ENCODE measurements at places on chromosomes 7 and 10.

DNA sequence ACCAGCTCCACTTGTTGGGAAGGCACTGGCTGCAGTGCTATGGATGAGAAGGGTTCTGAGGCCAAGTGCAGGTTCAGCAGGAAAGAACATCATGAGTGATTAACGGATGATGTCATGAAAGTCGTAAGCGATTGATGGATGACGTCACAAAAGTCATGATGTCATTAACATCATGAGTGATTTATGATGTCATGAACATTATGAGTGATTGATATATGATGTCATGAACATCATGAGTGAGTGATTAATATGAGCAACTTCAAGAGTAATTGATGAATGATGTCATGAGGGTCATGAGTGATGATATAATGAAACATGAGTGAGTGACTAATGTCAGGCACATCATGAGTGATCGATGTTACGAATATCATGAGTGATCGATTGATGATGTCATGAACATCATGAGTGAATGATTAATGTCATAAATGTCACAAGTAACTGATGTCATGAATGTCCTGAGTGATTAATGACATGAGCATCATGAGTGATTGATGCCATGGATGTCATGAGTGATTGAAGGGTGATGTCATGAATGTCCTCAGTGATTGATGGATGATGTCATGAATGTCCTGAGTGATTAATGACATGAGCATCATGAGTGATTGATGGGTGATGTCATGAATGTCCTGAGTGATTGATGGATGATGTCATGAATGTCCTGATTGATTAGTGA, 185.6 kb downstream of the PAXIP1 start:
- DNase-seq = no peak

DNA sequence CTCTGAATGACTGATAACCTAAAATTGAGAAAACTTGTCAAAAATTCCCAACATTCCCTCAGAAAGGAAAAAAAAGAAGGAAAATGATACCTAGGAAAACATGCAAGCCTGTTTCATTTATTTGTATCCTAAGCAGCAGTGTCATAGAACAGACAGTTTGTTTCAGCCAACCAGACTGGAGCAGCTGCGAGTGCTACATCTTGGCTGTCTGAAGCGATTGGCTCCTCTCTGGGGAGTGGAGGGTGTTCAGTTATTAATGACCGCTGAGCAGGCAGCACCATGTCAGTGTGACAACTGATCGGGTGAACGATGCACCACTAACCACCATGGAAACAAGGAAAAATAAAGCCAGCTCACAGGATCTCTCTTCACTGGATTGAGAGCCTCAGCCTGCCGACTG, at the start of gene LRRN3:
LRRN3 (plus strand) TSS at position 282 of the 400 bp plus-strand sequence. CDS start 31,646 bp downstream, outside the sequence.
- no peak for DNase-seq

GRCh38 chr7:132636581-132636980, 60.3 kb upstream of the PLXNA4 start:
- DNase-seq = no peak

GRCh38 chr7:77226357-77226839, 26.8 kb upstream of the FGL2 start:
- DNase-seq = no peak

DNA sequence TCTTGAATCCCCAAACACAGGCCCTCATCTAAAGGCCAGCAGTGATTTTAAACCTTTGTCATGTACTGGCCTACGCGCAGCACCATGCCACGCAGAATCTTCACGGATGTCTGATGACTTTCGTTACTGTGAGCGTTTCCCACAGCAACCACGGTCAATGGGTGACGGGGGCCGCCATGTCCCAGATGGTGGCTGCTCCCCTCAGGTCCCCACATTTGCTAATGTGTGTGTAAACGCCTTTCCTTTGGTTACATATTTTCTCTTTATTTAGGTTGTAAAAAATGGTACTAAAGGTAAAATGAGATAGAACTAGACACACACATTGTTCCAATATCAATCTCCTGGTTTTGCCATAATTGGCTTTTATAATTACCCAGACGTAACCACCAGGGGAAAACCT, 551.8 kb downstream of the DNAJB6 start:
- no peak for DNase-seq

GRCh38 chr10:11406746-11407145, 204.7 kb downstream of the USP6NL start:
- DNase-seq = no peak

DNA sequence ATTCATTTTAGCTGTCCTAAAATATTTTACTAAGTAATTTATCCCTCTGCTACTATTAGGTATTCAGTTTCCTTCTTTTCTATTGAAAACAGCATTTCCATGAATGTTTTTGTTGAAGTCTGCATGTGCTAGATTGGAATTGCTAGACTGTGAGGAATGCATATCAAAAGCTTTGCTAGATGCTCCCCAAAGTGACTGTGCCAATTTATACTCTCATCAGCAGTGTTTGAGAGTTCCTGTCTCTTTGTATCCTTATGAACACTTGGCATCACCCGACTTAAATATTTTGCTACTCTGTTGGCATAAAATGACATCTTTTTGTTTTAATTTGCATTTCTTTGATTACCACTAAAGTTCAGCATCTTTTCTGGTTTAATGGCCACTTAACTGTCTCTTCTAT, 45.0 kb upstream of the PRR15 start:
- DNase-seq = no peak

DNA sequence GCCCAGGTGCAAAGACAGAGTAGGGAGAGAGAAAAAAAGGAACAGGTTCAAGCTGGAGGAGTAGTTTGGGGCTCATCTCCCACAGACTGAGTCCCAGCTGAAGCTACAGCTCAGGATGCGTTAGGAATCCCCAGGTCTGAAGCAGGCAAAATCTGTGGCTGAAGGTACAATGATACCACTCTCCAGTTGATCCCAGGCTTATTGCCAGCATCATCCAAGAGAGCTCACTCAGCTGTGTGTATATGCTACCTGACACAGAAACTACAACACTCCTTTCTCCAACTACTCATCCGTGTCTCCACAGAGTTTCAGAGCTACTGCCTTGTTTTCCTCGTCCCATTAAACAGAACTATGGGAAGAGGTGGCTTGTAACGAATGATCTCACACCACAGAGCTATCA, 851.3 kb downstream of the GRID1 start:
- DNase-seq = no peak

DNA sequence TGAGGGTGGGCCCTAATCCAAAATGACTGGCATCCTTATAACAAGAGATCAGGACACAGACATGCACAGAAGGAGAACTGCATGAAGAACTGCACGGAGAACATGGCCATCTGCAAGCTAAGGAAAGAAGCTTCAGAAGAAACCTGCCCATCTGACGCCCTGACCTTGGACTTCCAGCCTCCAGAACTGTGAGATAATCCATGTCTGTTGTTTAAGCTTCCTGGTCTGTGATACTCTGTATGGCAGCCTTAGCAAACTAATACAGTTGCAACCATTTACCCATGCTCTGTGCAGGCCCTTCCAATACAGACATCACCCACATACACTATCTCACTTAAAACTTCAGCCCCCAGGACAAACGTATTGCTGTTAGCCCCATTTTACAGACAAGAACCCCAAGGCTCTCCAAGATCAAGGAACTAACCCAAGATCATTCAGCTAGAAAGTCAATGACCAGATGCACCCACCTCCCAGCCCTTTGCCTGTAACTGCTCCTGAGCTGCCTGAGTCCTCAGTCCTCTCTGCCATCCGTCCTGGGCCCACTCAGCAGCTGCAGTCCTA, 39.7 kb downstream of the DLG5 start:
- no peak for DNase-seq

DNA sequence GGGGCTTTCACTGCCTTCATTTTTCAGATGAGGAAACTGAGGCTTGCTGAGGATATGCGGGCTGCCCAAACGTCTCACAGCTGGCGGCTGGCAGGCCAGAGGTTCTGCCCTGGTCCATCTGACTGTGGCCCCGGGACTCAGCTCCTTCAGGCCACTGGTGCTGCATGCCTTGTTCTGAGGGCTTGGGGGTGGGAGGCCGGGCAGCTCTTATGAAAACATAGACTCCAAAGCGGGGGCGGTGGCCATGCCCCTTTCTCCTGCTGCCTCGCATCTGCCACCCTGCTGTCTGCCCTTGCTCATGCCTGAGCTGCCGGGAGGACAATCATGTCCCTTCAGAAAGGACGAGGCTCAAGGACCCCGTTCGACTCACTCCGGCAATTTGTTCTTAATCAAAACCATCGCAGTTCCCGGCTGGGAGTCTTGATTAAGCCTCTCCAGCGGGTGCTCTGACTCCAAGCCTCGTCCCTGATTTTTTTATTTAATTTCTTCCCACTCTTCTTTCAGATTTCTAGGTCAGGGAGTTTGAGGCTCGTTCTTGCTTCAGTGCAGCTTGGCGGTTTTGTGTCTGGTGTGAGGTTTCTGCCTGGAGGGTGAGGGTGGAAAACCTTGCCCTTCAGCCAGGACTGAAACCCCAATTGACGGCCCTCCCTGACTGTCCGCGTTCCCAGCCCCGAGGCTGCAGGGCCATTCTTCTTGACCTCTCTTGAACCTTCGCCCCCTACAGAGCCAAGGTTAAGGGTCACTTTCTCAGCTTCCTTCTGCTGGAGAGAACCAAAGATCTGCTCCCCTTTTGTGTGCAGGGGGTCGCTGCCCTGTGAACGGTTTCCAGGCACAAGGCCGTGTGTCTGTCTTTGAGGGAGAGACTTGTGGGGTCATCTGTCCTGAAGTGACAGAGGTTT, 120.8 kb downstream of the DNAJB6 start:
- DNase-seq = no peak

GRCh38 chr7:3673524-3673923, 372.5 kb downstream of the SDK1 start:
- no peak for DNase-seq

GRCh38 chr7:53947732-53948131, 594.4 kb upstream of the VSTM2A start:
- no peak for DNase-seq

DNA sequence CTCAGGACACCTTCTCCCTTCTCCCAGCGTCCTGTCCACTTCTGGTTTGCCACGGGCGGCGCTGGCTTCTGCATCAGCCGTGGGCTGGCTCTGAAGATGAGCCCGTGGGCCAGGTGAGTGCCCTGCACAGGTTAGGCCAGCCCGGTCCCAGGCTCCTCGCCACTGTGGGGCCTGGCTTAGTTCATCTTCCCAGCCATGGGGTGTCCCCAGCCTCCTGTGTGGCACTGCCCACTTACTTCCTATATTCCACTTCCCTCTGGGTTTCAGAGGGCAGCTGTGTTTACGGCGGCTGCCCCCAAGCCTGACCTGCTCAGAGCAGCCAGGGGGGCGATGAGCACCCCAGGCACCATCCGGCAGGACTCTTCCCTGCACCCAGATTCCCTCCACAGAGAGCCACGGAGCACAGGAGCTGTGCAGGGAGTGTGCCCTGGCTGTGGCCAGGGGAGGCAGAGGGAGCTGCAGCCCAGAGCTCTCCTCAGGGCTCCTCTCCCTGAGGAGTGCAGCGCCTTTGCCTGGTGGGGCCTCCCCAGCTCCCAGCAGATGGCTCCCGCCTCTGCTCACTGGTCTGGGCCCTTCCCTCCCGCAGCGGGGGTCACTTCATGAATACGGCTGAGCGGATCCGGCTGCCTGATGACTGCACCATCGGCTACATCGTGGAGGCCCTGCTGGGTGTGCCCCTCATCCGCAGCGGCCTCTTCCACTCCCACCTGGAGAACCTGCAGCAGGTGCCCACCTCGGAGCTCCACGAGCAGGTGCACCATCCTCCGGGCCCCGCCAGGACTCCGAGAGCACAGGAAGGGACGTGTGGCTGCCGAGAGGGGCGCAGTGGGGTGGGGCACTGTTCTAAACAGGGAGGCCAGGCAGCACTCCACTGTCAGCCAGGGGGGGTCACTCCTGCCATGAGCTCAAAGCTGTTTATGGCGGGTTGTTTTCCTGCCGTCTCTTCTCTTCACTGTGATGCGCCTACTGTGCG, 6.4 kb downstream of the LFNG start:
- no peak for DNase-seq

- DNase-seq = no peak
These were observed 32.2 kb downstream of the IQUB start for GRCh38 chr7:123502201-123502600.

GRCh38 chr10:15817409-15818046, 42.8 kb downstream of the MINDY3 start:
- DNase-seq = no peak

GRCh38 chr7:141534757-141535737, 16.2 kb upstream of the AGK start:
- no peak for DNase-seq

DNA sequence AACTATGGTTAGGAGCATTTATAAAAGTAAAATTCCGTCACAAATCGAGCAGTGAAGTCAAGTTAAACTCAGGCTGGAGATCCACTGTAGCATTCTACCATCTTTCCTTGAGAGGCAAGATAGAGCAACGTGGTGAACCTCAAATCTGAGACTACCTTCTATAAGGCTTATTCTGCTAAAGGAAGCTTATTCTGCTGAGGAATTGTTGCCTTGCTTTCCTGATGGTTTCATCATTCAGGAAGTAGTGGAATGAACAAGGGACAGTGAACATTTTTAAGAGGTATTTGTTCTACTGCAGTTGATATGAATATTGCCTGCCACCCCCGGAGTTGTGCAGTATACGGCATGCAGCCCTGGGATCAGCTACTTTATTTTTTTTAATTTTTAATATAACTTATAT, 170.8 kb downstream of the VPS50 start:
- DNase-seq = no peak

DNA sequence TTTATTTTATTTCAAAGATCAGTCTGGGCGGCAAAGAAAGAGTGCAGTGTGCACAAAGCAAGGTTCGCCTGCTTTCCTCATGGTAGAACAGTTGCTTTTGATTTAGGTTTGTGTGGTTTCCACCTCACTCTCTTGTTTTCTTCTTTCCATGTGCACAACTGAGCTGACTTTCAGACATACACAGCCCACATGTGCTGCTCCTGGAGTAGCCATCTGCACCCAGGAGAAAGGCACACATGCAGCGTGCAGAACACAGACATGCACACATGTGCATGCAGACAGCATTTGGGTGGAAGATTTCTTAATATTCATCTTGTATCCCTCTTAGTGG, 302.1 kb downstream of the FZD1 start:
- DNase-seq = no peak

DNA sequence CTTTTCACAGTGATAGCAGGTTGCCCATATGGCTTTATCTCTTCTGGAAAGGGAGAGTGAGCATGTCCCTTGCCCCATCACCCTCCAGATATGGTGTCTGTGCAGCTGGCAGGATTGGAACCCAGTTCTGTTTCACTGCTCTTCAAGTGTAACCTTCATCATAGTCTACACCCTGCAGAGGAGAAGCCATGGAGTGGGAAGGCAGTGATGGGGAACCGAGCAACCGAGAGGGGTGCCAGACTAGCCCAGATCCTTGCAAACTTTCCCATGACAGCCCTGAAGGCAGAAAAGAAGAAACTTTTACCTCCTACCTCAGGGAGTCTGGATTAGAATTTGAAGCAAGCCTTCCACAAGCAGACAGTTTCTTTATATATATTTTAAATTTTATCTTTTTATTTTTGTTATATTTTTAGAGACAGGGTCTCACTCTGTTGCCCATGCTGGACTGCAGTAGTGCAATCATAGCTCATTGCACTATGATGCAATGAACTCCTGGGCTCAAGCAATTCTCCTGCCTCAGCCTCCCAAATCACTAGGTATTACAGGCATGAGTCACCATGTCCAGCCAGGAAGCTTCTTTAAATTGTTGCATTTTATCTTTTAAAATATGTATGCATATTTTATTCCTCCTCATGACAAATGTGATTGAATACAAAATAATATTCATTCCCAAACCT, 133.3 kb downstream of the KCNMA1 start:
- no peak for DNase-seq
